Activated CD4-positive, alpha-beta T cell treated with anti-CD3 and anti-CD28 coated beads, Interleukin-10, Interleukin-2, amounts not matched to agents 100 ng/mL and 50 ng/mL, durations not matched to agents 16 hours and 8 hours (primary cell): ENCODE measurements at places on chromosomes 12 and 14.
A peak's percentile ranks its signal among the peaks of the same experiment; 100 is the strongest.

GRCh38 chr14:67580336-67581171 is 19.5 kb downstream of the PIGH start:
- no peak for DNase-seq

DNA sequence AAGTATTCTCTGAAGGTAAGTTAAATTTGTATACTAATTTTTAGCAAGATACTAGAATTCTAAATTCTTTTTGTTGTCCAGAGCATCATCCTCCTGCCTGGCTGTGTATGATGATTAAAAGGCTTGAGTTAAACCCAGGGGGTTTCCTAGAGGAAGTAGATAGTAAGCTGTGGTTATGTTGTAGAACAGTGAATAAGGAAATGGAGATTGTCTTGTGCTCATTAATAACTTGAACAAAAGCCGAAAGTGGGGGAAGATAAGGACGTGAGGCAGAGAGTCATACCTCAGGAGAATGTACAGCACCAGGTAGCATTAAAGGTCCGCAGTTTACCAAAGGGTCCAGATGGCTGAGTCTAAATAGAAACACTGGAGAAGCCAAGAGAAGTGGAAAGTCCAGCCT is 42.0 kb downstream of the CKB start:
- peak; percentile 36 for DNase-seq

GRCh38 chr14:32675433-32675832 is 263.2 kb upstream of the NPAS3 start:
- no peak for DNase-seq

DNA sequence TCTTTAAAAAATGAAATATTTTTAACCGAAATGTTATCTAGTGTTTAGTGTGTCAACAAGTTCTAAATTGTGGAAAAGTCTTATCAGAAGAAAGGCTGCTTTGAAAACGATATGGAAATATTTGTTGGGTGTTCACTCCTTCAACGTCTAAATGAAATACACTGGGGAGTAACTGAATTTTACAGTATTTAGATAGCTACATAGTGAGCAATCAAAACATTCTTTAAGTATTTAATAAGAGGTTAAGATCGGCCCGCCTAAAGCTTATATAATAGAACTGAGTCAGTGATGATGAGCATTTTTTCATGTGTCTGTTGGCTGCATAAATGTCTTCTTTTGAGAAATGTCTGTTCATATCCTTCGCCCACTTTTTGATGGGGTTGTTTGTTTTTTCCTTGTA is 228.3 kb downstream of the RAD51B start:
- DNase-seq = no peak

GRCh38 chr12:1872448-1872847 is 46.0 kb downstream of the CACNA2D4 start:
- no peak for DNase-seq

DNA sequence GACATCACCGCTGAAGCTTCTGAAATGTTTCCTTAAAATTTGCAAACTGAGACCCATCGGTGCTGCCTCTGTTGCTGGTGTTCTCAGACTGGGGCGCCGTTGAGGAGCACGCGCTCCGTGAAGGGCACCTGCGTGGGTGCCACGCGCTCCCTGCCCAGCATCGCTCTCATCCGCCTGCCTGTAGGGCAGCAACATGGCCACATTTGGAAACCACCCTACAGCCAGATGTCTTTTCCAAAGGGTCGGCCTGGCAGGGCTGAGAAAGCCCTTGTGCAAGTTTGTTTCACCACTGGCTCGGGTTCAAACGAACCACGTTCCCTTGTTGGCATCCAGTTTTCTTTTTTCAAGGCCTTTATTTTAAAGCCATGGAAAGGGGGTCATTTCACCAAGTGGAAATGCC is 13.9 kb downstream of the ADGRD1 start:
- DNase-seq = no peak

GRCh38 chr12:46855760-46856159 is 30.0 kb upstream of the SLC38A4 start:
- DNase-seq = no peak

DNA sequence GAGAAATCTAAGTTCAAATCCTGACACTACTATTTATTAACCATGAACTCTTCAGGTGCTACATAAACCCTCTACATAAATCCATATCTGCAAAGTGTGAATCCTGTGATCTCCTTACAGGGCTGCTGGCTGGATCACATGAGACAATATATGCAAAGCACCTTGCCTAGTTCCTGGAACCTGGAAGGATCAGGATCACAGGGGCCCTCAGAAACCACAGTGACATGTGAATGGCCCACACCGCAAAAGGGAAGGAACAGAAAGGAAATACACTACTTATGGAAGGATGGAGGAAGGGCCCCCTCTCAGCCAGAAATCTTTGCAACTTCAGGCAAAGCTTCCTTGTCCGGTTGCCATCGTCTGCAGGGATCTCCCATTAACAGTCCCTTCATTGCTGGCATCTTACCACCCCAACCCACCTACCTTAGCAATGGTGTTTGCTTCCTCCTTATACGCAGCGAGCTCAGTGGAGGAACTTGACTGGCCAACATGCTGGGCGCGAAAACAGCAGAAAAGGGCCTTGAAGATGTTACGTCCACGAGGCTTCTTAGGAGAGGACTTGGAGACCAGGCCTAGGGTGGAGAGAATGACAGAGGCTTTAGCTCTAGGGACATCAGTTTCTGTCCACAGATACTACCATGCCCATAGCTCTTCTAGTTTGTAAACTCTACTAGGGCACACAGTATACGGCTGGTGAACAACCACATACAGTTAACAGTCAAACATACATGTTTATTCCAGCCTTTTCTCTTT is 10.7 kb upstream of the AVIL start:
- no peak for DNase-seq

- DNase-seq = no peak
Measured at GRCh38 chr12:53096089-53096741, 1.3 kb upstream of the IGFBP6 start.

- no peak for DNase-seq
Measured at GRCh38 chr14:22613106-22613695, 15.1 kb downstream of the ABHD4 start.

DNA sequence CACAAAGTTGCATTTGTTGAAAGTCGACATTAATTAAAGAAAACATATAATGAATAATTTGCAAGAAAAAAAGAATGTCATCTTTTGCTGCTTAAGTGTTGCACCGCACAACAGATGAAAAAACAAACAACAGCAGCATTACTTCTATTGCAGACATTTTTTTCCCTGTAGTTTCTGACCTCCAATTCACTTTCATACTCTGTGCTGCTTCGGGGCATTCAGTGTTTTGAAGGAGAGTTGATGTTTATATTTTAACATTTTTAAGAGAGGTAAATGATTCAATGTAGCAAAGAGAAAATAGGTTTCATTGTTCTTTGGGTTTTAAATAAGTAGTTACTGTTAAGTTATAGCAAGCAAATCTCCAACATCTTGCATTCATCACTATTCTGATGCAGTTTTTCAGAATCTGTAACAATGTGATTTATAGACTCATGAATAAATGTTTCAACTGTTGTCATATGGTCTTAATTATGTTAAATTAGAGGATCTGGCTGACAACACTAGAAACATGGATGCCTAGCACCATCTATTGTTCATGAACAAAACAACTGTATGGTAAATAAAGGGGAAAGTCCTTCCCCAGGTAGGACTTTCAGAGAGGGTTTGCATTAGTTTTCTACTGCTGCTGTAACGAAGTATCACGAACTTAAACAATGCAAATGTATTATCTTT is 168.1 kb downstream of the BCAT1 start:
- peak; percentile 36 for DNase-seq

- DNase-seq = peak; percentile 2
Measured at GRCh38 chr12:117380083-117380482, 18.7 kb upstream of the NOS1 start.

GRCh38 chr12:31715283-31715825 is 13.5 kb downstream of the AMN1 start:
- no peak for DNase-seq

GRCh38 chr14:76720382-76720813 is 40.9 kb upstream of the VASH1 start:
- DNase-seq = no peak

- DNase-seq = no peak
Measured at GRCh38 chr12:113109872-113110599, 25.5 kb downstream of the RASAL1 start.

- DNase-seq = no peak
Measured at GRCh38 chr12:126219654-126220279, 1154.5 kb downstream of the AACS start.

GRCh38 chr12:96049101-96049500 is 13.7 kb upstream of the LTA4H start:
- DNase-seq = no peak

GRCh38 chr14:95362138-95362494 is 42.4 kb upstream of the CLMN start:
- DNase-seq = no peak

GRCh38 chr12:94286583-94287244 is 138.3 kb downstream of the PLXNC1 start:
- no peak for DNase-seq

DNA sequence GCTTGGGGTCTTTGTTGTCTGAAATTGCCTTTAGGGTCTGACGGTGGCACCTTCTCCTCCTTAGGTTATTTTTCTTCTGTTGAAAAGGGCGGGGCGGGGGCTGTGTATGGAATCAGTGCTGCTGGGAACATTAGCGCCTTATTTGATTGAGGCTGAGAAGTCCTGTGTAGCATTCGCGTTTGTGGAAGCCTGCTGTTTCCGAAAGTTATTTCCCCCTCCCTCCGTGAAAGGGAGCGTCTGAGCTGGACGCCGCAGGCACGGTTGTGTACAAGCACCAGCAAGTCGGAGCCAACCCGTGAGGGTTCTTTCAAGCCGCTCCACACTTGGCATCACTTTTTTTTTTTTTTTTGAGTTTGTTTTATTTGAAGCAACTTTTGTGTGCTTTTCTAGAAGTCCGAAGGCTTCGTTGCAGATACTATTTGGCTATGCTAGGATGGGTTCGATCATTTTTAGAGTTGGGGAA is 1.1 kb downstream of the SYNE2 start:
- peak; percentile 51 for DNase-seq

- no peak for DNase-seq
Measured at GRCh38 chr12:102965281-102966155, 8.0 kb downstream of the ASCL1 start.

DNA sequence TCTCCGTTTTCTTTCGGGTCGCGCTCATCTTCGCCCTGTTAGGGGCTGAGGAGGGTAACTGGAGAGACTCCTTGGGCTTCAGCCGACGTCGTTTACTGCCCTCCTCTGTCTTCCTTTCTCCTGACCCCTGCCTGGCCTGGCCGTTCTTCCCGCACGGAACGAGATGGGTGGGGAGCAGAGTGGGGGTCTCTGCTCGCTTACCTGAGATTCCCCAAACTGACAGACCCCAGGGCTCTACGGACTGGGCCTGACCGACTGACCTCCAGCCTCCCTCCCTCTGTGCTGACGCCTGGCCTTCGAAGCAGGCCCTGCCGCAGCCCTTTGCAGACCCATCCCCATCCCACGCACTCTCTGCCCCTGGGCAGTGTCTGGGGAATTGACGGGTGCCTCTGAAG is 439 bp downstream of the GOLGA5 start:
- no peak for DNase-seq

- DNase-seq = no peak
Measured at GRCh38 chr12:107318556-107318805, 225.1 kb upstream of the CRY1 start.

- no peak for DNase-seq
Measured at GRCh38 chr12:50240792-50241114, 42.6 kb downstream of the LIMA1 start.

DNA sequence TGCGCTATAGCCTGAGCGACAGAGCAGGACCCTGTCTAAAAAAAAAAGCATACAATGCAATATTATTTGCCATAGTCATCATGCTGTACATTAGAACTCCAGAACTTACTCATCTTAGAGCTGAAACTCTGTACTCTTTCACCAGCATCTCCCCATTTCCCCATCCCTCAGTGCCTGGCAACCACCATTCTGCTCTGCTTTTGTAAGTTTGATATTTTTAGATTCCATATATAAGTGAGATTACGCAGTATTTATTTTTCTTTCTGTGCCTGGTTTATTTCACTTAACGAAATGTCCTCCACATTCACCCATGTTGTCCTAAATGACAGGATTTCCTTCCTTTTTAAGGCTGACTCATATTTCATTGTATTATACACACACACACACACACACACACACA is 121.8 kb downstream of the BBS10 start:
- peak; percentile 5 for DNase-seq

- DNase-seq = no peak
Measured at GRCh38 chr12:608413-608812, 54.8 kb downstream of the NINJ2 start.

- DNase-seq = no peak
Measured at GRCh38 chr12:122024132-122024785, 2.6 kb downstream of the BCL7A start.

GRCh38 chr12:124592481-124593160 is 25.2 kb upstream of the NCOR2 start:
- DNase-seq = no peak

GRCh38 chr12:93722835-93723567 is 45.8 kb downstream of the CRADD start:
- DNase-seq = no peak

- no peak for DNase-seq
Measured at GRCh38 chr14:98927986-98928385, 344.0 kb downstream of the BCL11B start.
